ENCODE measurements at places on chromosomes 11 and 22.

- peak; percentile 64 for DNase-seq
These were observed 65.4 kb downstream of the GAB2 start for GRCh38 chr11:78351979-78352841.

- no peak for DNase-seq
These were observed 74.9 kb upstream of the CAPRIN1 start for GRCh38 chr11:33976495-33977199.

DNA sequence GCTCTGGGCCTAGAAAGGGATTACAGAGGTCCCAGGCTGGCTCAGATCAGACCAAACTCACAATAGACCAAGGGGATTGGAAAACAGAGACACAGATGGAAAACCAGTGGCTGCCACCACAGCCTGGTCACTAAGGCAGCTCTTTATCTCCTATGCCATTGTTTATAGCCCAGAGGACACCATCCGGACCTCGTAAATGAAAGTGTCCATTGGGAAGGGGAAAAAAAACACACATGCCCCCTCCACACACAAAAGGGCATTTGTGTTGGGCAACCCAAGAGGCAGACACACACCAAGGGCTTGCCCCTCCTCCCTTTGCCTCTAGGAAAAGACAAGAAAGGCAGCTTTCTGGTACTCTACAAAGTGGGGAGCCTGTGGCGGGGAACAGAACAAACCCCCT lies 85.9 kb downstream of the GAB2 start:
- DNase-seq, result peak; percentile 99

DNA sequence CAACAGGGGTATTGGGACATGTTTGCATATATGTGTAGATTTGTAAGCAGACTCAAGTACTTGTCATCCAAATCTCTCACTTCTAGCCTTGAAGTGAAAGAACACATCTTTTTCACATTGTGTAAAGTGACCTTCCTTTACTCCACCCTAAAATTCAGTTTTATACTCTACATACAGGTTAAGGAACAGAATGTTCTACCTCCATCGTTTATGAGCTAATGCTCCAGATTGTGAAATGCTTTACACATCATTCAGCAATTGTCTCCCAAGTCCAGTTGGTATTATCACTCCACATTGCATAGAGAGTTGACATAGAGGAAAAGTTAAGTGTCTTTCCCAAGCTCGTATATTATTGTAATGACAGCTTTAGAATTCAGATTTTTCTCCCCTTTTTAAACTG lies 46.1 kb upstream of the BLID start:
- DNase-seq, result no peak

- peak; percentile 35 for DNase-seq
These were observed 312.6 kb downstream of the C11orf87 start for GRCh38 chr11:109734566-109734965.

- no peak for DNase-seq
These were observed 8.4 kb downstream of the FAM83F start for GRCh38 chr22:40002935-40003715.

GRCh38 chr11:100910808-100911207 lies 218.8 kb downstream of the PGR start:
- no peak for DNase-seq

GRCh38 chr22:46761017-46761416 lies 1.4 kb upstream of the TBC1D22A start:
- no peak for DNase-seq

DNA sequence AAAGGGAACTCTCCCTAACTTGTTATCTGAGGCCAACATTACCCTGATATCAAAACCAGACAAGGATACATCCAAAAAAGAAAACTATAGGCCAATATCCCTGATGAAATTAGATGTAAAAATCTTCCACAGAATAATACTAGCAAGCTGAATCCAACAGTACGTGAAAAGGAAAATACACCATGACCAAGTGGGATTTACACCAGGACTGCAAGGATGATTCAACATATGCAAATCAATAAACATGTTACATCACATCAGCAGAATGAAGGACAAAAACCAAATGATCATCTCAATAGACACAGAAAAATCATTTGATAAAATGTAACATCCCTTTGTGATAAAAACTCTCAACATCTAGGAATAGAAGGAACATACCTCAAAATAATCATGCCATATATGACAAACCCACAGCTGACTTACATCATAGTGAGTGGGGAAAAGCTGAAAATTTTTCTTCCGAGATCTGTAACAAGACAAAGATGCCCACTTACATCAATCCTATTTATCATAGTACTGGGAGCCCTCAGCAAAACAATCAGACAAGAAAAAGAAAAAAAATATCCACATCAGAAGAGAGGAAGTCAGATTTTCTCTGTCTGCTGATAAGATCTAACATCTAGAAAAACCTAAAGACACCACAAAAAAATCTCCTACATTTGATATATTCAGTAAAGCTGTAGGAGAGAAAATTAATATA lies 703.3 kb upstream of the ANO5 start:
- DNase-seq, result no peak

DNA sequence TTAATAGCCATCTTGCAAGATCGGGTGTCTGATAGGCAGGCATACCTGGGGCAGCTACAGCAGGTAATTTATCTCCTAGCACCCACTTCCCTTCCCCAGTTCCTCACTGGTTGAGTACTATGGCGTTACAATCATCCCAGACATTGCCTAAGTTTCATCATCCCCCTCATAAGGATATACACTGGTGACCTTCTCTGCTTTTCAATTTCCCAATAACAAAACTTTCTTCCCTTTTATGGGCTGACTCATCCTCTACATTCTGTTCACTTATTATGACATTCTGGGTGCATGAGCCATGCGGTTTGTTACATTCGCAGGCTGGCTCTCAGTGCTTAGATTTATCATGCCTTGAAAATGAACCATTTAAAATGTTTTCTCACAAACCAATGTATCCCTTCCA lies 5.0 kb upstream of the MRPL11 start:
- no peak for DNase-seq

- no peak for DNase-seq
These were observed 272.1 kb downstream of the FAM76B start for GRCh38 chr11:95517453-95517852.

DNA sequence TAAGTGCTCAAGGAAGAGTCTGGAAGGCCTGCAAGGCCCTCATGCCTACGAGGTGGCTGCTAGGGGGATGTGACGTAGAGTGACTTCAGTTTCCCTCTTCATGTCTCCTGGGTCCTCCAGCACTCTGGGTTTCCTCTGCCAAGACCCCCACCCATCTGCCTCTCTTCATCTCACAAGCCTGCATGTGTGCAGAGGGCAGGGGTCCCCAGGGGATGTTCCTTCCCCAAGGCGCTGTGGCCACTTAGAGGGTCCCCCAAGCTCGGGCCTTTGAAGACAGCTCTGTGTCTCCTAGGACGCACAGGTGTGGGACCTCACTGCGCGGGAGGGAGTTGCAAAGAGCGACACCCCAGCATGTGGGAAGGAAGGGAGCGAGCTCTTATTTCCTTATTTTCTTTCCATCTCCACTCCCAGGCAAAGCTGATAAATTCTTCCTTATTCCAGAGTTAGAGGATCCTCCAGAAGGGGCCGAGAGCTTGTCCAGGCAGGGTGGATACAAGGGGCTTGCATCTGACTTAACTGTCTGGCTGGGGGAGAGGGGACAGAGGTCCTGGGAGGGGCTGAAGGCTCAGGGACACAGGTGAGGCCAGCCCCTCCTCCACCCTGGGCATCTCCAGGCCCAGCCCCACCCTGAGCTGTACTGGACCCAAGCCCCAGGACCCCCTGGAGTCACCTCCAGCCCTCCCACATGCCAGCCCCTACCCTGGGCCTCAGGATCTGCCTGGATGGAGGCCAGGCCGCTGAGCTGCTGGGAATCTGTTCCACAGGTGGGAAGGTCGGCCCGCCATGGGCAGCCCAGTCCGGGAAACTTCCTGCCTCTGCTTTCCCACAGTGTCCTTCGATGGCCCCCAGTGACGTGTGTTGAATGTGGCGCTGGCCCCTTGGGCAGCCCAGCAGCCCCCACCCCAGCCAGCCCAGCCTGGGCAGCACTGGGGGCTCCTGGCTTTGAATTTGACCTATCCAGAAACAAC lies 59.7 kb upstream of the KCNQ1OT1 start:
- no peak for DNase-seq

- no peak for DNase-seq
These were observed 79.2 kb downstream of the OSBP2 start for GRCh38 chr22:30773919-30774318.

DNA sequence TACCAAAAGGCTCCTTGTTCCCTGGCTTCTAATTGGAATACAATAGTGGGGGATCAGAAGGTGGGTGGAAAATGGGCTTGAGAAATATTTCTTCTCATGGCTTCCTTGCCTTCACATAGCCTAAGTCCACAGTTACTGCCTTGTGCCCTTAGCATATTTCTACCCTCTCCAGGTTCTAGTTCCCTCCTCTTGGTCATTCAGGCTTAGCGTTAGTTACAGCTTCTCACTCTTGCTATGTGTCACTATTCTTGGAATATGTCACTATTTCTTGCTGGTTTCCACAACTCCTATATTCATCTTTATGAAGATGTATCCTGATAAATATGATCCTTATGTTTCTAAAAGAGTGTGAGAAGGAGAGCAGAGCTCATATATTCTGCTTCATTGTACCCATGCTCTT lies 2.5 kb downstream of the OR2D2 start:
- DNase-seq, result no peak
